ENCODE measurements at places on chromosomes 3 and 15.

GRCh38 chr15:77846360-77846759 lies 213.6 kb upstream of the LINGO1 start:
- DNase-seq, result no peak

DNA sequence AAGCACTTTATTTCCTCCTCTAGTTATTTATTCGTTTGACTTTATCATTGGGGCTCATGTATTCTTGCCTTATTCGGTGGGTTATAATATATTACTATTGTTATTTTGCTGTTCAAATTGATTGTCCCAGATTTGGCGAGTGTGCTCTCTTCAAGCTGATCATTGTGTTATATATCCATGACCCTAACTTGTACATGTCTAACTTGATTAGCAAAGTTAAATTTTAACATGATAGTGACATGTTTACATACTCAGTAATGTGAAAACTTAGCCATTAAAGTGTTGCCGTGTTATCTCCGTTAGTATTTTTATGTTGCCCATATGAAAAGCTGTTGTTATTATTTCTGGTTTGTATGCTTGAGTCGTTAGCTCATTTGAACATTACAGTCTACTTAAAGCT lies 327.9 kb downstream of the PTPRG start:
- no peak for DNase-seq

DNA sequence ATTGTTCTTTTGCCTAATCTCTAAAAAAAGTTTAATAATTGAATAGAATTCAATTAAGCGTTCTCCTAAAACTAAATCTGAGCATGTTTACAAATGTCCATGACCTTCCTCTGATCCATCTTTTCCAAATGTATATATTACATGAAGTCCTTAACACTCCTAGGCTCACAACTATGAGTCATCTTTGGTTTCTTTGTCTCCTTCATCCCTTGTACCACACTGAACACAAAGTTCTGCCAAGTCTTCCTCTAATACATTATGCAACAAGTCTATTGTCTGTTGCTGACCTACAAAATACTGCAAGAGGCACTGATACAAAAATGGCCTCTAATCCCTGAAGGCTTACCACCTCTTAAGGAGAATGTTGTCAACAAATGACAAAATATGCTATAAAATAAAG lies 550.2 kb downstream of the PYDC2 start:
- DNase-seq, result no peak

DNA sequence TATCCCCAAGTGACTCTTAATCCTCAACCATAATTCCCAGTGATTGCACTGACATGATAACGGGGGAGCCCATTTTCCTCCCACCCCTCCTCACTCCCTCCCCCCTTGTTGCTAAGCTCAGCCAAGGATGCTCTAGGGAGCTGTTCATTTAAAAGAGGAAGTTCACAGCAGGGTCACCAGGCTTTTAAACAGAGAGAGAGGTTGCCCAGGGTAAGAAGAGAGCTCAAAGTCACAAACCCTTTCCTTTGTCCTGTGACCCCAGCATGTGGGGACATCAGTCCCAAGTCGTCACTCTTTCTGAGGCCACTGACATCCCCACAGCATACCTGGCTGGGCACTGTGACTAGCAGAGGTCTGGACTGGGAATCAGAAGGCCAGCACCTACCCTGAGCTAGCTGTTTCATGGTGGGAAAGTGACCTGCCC lies 144.1 kb downstream of the RORA start:
- DNase-seq, result peak; percentile 11

GRCh38 chr3:123984957-123985356 lies 7.0 kb downstream of the ROPN1 start:
- DNase-seq, result no peak

DNA sequence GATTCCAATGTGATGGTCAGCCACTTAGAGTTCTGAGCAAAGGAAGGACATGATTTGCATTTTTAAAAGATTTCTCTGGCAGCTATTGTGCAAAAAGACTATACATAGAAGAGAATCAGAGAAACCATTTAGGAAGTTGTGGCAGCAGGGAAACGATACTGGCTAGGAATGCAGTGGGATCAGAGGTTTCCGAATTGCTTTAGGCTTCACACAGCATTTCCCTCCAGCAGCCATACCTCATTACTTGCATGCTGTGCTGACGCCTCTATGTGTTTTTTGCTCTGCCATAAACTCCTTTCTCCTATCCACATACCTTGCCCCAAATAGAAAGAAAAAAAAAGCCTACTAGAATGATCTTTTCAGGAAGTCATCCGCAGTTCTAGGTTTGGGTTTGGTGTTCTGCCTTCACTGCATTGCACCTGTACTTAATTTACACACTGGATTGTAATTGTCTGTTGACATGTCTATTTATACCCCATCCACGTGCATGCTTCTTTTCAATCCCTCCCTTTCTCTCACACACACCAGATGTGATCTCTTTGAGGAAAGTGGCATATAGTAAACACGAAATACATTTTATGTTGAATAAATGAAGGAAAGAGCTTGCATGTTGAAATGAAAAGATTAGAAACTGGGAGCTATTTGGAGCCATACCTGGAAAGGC lies 860.3 kb upstream of the SEMA6D start:
- DNase-seq, result peak; percentile 47

DNA sequence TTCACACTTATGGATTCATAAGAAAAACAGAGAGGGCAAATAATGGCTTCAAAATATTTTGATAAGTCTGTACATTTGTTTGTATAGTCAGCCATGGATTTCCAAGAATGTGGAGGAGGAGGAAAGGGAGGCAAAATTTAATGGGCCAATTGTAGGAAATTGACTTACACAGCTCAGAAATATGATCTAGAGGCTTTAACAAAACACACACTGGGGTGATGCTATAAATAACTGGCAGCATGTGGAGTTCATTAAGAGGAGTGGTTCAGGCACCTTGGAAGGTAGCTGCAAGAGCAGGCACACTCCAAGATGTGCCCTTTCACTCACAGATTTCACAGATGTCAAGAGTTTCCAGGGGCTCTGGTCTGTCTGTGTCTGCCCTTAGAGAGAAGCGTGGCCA lies 193.4 kb upstream of the RASGRP1 start:
- no peak for DNase-seq

Measured in NCI-H1436 treated with DMSO at 0.1 percent for 48 hours (cell line).